Heart right ventricle (tissue), 16 donors: ENCODE measurements at places on chromosomes 7 and 10. TPM values are rescaled to one million over a fixed set of nuclear protein-coding genes. Genes with fewer than 3 reads are reported as not detected.

The LBX1 gene
- not detected for total RNA-seq

The PITRM1 gene
- 83.7 TPM for total RNA-seq

The PTPN20 gene
- total RNA-seq: 16.6 TPM

The AKR1E2 gene
- total RNA-seq: 6.5 TPM

The ZC3HAV1L gene
- total RNA-seq: 2.4 TPM

The PRLHR gene
- not detected for total RNA-seq

DNA sequence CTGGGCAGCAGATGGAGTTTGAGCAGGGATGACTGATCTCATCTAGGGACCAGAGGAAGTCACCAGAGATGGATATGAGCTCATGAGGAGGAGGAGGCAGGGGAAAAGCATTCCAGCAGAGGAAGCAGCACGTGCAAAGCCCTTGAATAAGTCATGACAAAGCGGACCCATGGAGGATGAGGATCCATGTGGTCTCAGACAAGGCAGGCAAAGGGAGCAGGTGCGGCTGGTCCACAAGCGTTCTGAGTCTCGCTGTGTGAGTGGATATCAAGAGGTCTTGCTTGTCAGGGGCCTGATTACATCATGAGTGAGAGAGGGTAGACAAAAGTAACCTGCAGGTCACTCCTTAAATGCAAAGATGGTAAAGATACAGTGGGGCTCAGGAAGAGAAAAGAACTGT, 307.6 kb downstream of the GRID1 start:
- peaks cover 4% of the 10 kb centered on the region for H3K27me3 ChIP-seq
- no peak overlapping the region for H3K27ac ChIP-seq
- no peaks in the 10 kb centered on the region for H3K36me3 ChIP-seq

- no peaks in the 10 kb centered on the region for H3K36me3 ChIP-seq
- DNase-seq: no peak
- no peaks in the 10 kb centered on the region for H3K27me3 ChIP-seq
- no peak overlapping the region for H3K27ac ChIP-seq
These were observed 365.4 kb downstream of the SUGCT start for GRCh38 chr7:40500219-40500618.

DNA sequence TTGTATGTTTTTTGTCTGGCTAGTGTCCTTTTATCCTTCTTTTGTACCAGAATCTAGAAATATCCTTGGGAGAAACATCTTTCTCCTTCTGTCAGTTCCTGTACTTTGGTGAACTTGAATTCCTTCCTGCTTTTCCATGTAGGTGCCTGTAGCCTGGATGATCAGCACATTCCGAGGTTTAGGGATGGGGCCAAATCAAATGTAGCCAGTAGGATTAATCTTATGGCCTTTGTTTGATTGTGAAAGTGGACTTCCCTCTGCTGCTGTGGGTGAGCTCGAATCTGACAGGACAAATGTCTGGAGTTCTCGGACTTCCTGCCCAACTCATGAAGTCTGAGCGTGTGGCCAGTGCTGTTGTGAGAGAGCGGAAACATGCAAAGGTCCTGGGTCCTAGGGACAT, 33.2 kb upstream of the NAMPT start:
- no peak overlapping the region for H3K4me3 ChIP-seq
- H3K27ac ChIP-seq: no peak overlapping the region
- no peaks in the 10 kb centered on the region for H3K36me3 ChIP-seq
- no peak for DNase-seq
- no peaks in the 10 kb centered on the region for H3K4me1 ChIP-seq

- no peak within 1 kb of the TSS for H3K27ac ChIP-seq
- no peaks in the 10 kb centered on the region for H3K4me1 ChIP-seq
- peaks cover 81% of the 10 kb centered on the region for H3K27me3 ChIP-seq
- H3K36me3 ChIP-seq: no peaks in the 10 kb centered on the region
These were observed at the start of gene NPTX2 for GRCh38 chr7:98617051-98617959. Gene NPTX2 (plus strand): TSS chr7:98617285. CDS start chr7:98617462, 177 bp downstream.

- no peak overlapping the region for H3K4me3 ChIP-seq
- H3K4me1 ChIP-seq: peaks cover 4% of the 10 kb centered on the region
- no peaks in the 10 kb centered on the region for H3K27me3 ChIP-seq
- H3K36me3 ChIP-seq: no peaks in the 10 kb centered on the region
- H3K27ac ChIP-seq: no peak overlapping the region
These were observed 61.4 kb downstream of the ABI1 start for GRCh38 chr10:26799342-26799741.

DNA sequence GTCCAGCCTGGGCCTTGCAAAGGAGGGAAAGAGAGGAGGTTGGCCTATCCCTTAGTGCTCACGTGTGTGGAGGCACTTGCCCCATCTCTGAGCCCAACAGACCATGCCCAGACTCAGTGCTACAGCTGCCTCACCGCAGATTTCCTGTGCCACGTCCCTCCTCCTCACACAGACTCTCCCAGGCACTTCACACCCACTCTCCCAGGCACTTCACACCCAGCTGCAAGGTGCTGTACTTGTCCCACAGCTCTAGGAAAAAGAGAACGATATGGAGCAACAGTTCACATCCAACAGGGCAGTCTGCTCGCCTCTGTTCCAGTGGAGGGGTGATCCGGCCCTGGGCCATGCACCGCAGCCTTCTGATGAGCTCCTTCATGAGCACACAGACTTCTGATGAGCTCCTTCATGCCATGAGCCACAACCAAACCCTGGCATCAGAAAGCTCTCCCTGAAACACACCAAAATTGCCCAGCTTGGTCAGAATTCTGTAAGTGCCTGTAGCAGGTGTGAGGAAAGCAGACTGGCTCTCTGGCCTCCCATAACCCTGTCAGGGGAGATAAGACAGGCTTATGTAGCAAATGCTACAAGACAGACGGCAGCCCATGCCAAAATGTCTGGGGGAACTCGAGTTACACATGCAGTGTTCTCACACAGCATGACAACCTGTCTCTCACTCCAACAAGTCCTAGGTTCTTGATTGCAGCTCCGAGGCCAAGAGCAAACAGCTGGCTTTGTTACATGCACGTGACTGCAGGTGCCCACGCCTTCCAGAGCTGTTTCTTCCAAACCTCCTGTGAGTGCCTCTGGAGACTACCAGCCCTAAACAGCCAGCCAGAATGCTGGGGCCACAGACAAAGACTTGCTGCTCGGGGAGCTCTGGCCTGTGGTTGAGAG, 348.5 kb downstream of the GRID1 start:
- no peak overlapping the region for H3K27ac ChIP-seq
- no peak overlapping the region for H3K4me3 ChIP-seq
- H3K4me1 ChIP-seq: no peaks in the 10 kb centered on the region
- H3K36me3 ChIP-seq: no peaks in the 10 kb centered on the region
- DNase-seq: peak; percentile 74

DNA sequence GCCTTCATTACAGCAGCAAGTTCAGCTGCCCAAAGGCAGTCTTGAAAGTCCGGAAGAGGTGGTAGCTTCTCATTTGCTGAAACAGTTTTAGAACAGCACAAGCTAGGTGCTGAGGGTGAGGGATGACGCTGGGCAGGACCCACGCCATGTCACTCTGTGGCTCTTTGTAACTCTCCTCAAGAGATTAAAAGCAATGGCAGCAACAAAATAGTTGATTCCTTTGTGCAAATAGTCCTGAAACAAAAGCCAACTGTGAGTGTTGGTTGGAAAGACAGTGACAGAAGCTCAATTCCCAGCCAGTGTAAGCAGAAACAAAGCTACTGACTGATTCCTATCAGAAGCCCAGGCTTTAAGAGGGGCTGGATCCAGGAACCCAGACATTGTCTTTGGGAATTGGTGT, 47.6 kb upstream of the AQP1 start:
- peaks cover 54% of the 10 kb centered on the region for H3K4me1 ChIP-seq
- H3K27ac ChIP-seq: peak overlapping the region; percentile 62
- DNase-seq: no peak
- no peaks in the 10 kb centered on the region for H3K27me3 ChIP-seq

GRCh38 chr10:37632641-37633040, 224.8 kb downstream of the ZNF248 start:
- no peak overlapping the region for H3K4me3 ChIP-seq
- H3K27me3 ChIP-seq: no peaks in the 10 kb centered on the region
- H3K36me3 ChIP-seq: no peaks in the 10 kb centered on the region

DNA sequence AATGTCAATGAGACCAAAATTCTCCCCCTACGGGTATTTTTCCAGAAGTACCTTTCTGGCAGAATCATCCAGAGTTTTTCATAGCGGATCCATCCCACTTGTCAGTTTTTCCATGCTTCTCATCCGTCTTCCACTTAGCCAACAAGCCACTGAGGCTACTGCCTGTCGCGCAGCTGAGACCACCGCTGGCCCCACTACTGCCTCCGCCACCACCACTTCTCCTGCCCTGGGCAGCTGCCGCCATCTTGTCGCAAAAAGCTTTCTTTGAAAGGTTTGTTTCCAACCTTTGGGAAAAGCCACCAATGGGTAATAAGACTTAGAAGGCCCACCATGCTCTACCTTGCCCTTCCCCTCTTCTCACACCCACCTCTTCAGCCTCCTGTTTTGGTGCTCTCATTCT, 42.1 kb downstream of the ERLIN1 start:
- DNase-seq: no peak
- H3K27me3 ChIP-seq: no peaks in the 10 kb centered on the region
- H3K4me1 ChIP-seq: no peaks in the 10 kb centered on the region
- no peak overlapping the region for H3K4me3 ChIP-seq
- no peak overlapping the region for H3K27ac ChIP-seq
- no peaks in the 10 kb centered on the region for H3K36me3 ChIP-seq

DNA sequence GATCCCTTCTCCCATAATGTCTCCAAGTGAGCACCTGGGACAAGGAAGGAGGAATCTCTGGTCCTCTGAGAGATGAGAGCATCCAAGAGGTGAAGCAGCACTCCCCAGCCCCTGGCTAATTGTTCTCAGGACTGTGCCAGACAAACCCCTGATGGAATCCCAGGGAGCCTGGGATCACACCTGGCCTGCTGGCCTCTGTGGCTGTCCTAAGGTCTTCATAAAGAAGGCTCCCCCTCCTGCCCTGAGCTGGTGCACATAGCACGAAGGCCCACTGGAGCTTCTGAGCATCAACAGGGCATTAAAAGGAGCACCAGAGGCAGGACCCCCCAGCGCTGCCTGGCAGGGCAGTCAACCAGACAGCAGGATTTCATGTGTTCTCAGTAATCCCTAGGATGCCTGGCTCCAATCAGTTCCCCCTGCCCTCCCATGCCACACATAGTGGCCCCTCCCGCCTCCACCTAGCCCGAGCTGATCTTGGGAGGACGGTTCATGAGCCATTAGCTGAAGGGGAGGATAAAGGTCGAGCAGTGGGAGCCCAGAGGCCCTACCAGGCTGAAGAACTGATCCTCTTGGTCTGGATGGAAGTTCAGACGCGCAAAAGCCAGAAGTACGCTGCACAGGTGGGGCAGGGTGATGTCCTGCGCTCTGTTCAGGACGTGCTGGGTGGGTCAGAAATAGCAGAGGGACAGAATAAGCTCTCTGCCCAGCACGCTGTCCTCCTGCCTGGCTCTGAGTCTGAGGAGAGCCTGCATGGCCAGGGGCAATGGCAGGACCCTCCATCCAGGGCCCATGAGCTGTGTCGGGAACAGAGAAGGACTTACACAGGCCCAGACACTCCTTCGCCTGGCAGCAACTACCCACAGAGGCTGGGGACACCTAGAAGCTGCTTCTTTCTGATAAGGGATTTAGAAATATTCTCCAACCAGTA, 8.4 kb downstream of the TBRG4 start:
- no peak overlapping the region for H3K4me3 ChIP-seq
- no peak for DNase-seq
- H3K4me1 ChIP-seq: peaks cover 1% of the 10 kb centered on the region
- H3K27ac ChIP-seq: no peak overlapping the region

DNA sequence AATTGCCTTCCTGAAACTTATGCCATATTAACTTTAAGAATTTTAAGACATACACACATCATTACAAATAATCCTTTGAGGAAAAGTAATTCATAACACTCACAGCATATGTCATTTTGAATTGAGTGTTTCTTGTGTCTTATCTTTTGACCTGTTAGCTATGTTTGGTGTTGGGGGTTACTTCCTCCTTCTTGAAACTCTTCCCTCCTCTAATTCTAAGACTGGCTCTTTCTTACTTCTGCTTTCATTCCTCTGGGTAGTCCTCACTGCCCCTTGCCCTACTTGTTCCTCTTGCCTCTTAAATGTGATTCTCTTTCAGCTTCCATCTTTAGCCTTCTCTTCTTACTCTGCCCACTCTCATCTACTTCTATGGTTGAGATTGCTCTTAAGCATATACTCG, 28.3 kb upstream of the PIP4K2A start:
- H3K27me3 ChIP-seq: no peaks in the 10 kb centered on the region
- DNase-seq: no peak
- no peaks in the 10 kb centered on the region for H3K4me1 ChIP-seq
- no peak overlapping the region for H3K27ac ChIP-seq

- H3K27me3 ChIP-seq: no peaks in the 10 kb centered on the region
- no peaks in the 10 kb centered on the region for H3K36me3 ChIP-seq
- DNase-seq: no peak
These were observed 99.6 kb downstream of the JAZF1 start for GRCh38 chr7:28081016-28081415.

- no peaks in the 10 kb centered on the region for H3K36me3 ChIP-seq
- no peak overlapping the region for H3K4me3 ChIP-seq
- H3K27me3 ChIP-seq: no peaks in the 10 kb centered on the region
- DNase-seq: no peak
These were observed 277.0 kb downstream of the USP6NL start for GRCh38 chr10:11334436-11334835.

DNA sequence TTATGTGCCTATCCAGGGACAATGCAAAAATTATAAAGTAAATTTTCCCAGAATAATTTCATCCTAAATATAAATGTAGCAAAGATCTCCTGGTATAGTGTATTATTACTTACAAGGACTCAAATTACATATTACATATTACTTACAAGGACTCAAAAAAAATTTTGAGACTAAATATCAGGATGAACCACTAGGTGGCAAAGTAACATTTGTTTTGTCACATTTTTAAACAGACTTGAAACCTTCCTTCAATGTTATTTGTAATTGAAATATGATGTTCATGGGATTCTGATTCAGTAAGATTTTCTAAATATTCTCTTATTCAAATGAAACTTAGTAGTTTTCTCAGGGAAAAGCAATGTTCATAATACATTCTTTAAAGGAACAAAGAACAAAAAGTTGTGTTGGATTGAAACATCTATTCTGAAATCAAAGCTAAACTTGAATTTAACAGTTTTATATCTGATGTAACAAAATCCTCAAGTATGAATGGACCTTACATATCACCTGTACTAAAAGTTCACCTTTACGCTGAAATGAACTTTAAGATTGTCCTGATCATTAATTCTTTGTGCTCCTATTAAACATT, 74.3 kb upstream of the GNAI1 start:
- no peak overlapping the region for H3K27ac ChIP-seq
- no peaks in the 10 kb centered on the region for H3K27me3 ChIP-seq
- H3K4me3 ChIP-seq: no peak overlapping the region
- DNase-seq: no peak
- no peaks in the 10 kb centered on the region for H3K36me3 ChIP-seq

GRCh38 chr10:69647819-69648218, 17.8 kb downstream of the FAM241B start:
- no peak overlapping the region for H3K4me3 ChIP-seq
- no peak for DNase-seq
- no peaks in the 10 kb centered on the region for H3K36me3 ChIP-seq
- H3K27ac ChIP-seq: no peak overlapping the region
